HuH-7.5 (cell line): ENCODE measurements at places on chromosomes 3 and 15.

DNA sequence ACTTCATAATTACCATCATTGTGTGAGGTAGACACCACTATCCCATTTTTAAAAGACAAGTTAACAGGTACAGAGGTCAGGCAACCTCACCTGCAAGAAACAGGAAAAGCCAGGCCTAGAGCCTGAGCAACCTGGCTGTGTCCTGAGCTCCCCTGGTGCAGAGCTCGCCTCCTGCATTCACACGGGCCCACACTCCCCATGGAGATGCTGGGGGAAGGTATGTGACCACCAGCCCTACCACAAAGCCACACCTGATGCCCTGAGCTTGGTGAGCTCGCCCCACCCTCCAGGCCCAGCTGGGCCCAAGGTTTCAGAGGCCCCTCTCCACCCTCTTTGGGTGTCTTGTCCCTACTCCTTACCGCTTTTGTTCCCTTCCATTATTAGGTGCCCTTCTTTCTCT lies 1.2 kb upstream of the EFCAB12 start:
- DNase-seq, result no peak

DNA sequence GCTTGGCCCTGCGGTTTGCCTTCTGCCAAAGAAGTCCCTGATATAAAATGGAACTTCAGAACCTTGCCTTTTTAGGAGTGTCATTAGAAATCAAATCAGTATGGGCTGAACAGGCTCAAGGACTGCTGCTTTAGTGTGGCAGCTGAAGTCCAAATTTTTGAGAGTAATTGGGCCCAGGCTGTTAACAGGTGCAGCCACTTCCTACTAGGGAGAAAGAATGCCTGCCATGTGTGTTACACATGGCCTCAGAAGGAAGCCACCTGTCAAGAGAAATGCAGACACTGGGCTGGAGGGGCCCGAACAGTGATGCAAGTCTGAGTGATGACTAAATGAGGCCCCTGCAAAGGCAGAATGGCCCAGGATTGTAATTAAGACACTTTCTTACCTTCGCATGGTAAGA lies 786.7 kb upstream of the CFAP20DC start:
- DNase-seq, result no peak

- DNase-seq, result no peak
Measured at GRCh38 chr3:14222457-14222856, 43.8 kb downstream of the LSM3 start.

DNA sequence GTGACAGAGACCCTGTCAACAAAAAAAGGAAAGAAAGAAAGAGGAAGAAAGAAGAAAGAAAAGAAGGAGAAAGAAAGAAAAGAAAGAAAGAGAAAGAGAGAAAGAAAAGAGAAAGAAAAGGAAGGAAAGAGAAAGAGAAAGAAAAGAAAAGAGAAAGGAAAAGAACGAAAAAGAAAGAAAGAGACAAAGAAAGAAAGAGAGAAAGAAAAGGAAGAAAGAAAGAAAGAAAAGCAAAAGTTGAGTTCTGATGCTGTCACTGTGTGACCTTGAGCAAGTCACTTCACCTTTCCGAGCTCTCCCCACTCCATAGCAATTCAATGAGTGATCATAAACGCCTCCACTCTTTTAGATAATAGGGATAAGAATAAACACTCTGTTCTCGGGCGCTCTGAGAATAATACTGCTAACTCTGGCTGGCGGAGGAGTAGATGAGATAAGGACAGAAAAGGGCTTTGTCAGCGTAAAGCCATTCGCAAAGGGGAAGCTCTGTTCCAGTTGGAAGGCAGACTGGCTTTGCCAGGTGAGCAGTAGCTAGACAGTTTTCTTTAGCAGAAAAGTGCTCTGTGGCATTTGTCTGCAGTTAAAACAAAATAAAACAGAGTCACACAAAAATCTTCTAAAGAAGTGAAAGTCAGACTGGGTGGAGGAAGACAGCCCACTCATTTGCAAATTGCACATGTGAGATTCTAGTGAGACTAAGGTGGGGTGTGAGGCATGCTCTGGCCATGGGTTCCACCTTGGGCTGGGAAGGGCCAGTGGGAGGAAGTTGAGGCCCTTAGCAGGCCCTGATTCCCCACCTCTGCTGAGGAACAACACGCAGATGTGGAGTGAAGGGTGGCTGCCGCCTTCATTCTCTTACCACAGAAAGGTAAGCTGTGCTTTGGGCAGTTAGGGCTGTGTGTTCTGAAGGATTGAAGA lies 9.6 kb upstream of the FLNB start:
- no peak for DNase-seq

DNA sequence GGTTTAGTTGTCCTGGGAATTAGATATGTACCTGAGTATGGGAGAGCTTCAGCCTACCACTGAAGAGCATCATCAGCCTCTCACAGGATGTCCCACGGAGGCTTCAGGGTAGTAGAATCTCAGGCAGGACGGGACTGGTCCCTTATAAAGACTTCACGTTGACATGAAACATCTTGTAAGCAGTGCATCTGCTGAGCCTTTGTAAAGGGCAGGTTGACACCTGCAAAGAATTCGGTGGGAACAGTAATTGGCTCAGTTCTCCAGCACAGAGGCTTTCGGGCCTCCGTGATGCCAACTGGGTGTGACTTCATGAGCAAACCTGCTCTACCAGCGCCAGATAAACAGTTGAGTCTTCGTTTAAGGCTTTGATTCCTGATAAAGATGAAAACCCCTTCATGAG lies 26.9 kb upstream of the AVEN start:
- no peak for DNase-seq

- DNase-seq, result no peak
Measured at GRCh38 chr15:54515664-54516582, 537.7 kb downstream of the UNC13C start.

DNA sequence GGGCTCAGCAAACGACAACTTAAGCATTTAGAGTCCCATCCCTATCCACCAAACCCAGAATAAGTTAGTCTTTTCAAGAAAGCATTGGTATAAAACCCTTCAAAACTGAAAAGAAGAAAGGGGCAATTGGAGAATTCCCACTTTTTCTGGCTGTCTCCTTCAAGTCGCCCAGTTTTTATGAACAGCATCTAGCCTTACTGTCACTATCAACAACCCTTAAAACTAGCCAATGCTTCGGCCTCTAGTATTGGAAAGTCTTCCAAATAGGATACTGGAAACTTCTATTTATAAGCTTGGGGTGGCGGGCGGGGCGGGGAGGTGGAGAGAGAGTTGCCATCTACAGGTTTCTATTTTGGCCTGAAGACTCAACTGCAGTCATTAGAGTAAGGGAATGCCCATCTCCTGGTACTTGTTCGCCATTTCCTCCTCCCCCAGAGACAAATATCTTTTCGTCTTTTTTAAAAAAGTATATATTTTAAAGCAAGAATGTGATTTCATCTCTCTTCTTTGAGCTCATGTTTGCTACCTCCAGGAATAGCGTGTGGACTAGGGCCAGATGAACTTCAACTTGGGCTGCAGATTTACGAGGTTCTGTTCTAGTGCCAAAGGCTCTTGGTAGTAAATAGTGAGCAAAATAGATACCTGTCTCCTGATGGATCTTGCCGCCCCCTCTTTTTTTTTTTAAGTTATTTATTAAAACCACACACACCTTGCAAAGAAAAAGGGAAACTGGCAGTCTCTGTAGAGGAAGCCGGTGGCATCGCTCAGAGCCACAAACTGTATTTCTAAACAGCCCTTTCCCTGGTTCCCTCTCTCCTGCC lies 2.7 kb downstream of the BCL6 start:
- DNase-seq, result no peak

GRCh38 chr3:14019459-14019858 lies 105.2 kb downstream of the CHCHD4 start:
- DNase-seq, result no peak

GRCh38 chr3:68759526-68760035 lies 172.8 kb downstream of the TAFA4 start:
- no peak for DNase-seq

DNA sequence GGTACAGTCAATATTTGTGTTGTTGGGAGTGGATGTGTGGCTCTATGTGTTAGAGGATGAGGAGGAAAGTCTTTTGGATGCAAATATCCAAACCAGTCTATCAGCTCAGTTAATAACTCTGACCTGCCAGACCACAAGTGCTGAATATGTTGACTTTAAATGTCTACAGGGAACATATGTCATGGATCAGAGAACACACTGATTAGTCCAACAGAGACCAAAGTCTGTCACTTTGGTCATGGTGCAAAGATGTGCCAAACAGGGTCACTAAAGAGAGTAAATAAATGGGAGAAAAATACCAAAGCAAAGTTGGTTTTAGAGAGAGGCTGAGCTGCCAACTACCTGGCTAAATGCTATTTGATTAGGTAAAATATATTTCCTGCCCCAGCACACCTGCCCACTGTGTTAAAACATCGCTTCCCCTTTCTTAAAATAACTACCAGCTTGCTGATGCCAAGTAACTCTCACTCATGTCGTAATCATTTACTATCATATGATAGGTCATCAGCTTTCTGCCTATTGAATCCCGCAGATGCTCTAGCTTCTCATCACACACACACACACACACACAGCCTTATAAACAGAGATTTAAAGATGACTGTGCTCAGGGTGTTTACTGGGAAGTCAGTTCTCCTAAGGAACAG lies 173.3 kb downstream of the PDZRN3 start:
- DNase-seq, result no peak

DNA sequence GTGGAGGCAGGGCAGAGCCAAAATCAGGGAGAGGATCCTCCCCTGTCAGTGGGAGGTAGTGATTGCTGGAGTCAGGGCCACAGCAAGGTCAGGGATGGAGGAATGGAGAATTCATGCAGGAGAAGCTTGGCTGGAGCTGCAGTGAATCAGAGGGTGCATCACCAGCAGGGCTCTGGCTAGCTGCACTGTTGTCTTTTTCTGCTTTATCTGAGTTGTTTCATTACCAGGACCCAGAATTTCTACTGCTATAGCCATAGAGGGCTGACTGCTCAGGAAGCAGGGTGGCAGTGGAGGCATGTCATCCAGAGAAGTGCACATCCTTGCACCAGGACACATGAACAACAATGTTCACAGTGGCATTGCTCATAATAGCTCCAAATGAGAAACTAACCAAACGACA lies 113.5 kb upstream of the GALNT15 start:
- no peak for DNase-seq

- DNase-seq, result no peak
Measured at GRCh38 chr3:145760036-145760435, 400.9 kb downstream of the PLOD2 start.

GRCh38 chr3:73547427-73548248 lies 77.1 kb downstream of the PDZRN3 start:
- DNase-seq, result no peak

DNA sequence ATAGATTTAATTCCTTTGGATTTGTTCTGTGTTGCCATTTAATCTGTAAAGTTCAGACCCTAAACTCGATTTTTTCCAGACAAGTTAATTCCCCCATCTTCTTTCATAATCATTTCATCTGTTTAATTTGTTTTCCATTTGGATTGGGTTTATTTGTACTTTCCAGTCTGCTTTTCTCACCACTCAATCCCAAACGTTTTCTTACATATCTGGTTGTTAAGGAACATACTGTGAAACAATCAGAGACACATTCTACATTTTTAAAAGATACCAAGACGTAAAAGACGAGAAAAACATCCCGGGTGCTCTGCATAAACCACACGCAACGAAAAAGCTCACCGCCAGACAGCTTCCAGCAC lies 13.0 kb upstream of the ONECUT1 start:
- no peak for DNase-seq

- no peak for DNase-seq
Measured at GRCh38 chr15:73028031-73028430, 24.2 kb upstream of the NEO1 start.

DNA sequence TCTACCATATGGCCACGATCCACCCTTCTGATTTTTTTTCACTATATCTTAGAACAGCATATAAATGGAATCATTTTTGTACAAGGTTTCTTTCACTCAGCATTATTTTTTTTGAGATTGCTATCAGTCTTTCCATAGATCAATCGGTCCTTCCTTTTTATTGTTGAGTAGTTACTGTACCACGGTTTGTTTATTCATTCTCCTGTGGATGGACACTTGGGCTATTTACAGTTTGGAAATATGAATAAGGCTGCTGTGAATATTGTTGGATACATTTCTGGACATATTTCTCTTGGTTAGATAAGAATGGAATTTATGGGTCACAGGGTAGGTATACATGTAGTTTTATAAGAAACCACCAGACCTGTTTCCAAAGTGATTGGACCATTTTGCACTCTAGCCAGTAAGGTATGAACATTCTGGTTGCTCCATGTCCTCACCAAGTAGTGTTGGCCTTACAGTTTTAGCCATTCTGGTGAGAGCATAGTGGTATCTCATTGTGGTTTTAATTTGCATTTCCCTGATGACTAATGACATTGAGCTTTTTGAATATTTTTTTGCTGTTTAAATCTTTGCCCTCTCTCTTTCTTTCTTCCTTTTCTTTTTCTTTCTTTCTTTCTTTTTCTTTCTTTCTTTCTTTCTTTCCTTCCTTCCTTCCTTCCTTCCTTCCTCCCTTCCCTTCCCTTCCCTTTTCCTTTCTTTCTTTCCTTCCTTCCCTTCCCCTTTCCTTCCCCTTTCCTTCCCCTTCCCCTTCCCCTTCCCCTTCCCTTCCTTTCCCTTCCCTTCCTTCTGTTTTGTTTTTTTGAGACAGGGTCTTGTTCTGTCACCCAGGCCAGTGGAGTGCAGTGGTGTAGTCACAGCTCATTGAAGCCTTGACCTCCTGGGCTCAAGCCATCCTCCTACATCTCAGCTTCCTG lies 49.2 kb downstream of the LRRK1 start:
- DNase-seq, result no peak

DNA sequence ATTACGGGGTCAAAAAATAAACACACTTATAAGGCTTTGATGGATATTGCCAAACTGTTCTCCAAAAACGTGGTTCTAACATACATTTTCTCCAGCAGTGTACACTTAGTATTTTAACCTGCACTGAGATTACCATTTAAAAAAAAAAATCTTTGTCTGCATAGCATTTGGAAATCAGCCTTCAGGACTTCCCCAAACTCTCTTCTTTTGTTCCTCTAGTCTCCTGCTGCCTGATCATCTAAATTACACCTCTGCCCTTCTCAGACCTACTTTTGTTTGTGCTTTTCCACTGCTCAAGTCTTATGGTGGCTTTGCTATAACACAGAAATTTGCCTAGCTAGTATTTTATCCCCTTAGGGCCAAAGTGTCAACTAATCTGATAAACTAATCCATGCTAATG lies 3.8 kb downstream of the NCEH1 start:
- DNase-seq, result no peak

DNA sequence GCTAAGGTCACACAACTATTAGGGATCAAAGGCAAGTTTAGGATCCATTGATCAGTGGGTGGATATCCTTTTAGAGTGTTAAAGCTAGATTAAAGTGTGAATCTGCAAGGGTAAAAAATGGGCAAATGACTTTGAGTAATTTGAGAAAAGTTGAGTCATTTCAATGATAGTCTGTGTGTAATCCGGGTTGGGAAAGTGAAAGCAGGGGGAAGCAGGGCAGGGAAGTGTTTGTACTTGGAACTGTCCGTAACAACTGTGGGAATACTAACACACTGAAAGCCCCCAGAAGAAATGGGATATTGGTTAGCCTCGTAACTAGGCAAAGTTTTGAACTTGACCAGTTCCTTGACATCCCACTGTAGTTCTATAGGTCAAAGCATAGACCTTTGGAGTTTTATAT lies 187.2 kb upstream of the SLITRK3 start:
- DNase-seq, result no peak

GRCh38 chr3:15933439-15934139 lies 135.8 kb upstream of the ANKRD28 start:
- no peak for DNase-seq
